NCI-H2081 (cell line): ENCODE measurements at places on chromosomes 13 and 19.
A peak's percentile ranks its signal among the peaks of the same experiment; 100 is the strongest.

DNA sequence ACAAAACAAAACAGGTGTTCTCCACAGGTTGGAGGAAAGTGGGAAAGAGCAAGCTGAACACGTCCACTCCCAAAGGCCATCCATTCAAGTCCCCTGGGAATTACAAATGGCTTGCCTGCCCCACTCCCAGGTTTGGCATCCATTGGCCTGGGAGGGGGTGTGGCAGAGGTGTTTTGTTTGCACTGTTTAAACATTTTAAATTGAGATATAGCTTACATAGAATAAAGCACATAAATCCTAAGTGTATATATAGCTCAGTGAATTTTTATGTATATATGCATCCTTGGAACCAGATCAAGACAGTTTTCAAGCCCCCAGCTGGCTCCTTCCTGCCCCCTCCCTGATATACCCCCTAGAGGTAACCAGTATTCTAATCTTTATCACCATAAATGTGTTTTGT, 12.7 kb downstream of the SLC25A42 start:
- DNase-seq, result no peak

DNA sequence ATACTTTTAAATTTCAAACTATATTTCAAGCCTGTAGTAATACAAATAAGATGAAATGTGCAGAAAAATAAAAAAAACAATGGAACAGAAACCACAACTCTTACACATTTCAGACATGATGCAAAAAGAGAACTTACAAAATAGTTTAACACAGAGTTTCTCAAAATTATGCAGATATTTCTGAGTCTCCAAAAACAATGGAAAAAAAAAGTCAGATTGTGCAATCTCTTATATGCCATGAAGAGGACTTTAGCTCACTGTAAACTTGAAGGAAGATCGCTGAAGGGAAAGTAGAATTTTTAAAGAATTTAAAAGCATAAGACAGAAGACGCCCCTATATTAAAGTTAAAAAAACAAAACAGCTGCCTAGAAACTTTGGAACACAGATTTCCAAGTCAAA, 20.4 kb downstream of the ZNF708 start:
- DNase-seq, result no peak

GRCh38 chr13:93977986-93978385, 501.5 kb downstream of the DCT start:
- no peak for DNase-seq

- no peak for DNase-seq
These were observed 72.4 kb downstream of the KDM4B start for GRCh38 chr19:5041168-5041912.

- no peak for DNase-seq
These were observed 132.5 kb upstream of the ZNF91 start for GRCh38 chr19:23527797-23528196.

DNA sequence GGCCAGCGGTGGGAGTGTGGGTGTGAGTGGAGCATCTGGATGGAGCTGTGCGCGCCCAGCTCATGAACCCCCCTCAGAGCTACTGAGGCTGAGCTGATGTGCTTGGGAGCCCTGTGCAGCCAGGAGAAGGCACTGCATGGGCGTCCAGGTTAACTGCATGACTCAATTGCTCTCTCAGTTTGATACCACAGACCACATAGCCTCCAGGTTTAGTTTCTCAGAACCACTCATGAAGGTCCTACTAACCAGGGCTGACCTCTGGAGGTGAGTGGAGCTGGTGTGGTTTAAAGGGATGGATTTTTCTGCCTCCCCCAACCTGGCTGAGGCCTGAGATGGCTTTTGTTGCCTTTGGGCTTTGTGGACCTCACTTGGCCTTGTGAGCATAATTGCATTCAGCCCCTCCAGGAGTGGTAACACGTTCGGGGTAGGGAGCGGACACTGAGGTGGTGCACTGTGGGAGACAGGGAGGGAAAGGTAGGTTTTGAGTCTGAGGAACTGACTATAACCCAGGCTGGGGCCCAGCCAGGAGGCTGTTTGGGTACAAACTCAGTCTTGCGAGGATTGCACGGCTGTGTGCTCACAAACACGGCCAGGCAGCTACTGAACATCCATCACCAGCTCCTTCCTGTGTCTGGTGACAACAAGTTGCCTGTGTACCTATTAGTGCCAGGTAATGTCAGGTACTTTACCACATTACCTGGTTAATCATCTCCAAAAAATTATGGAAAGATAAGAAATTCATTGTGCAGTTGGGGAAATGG, 97.5 kb downstream of the RGCC start:
- no peak for DNase-seq

DNA sequence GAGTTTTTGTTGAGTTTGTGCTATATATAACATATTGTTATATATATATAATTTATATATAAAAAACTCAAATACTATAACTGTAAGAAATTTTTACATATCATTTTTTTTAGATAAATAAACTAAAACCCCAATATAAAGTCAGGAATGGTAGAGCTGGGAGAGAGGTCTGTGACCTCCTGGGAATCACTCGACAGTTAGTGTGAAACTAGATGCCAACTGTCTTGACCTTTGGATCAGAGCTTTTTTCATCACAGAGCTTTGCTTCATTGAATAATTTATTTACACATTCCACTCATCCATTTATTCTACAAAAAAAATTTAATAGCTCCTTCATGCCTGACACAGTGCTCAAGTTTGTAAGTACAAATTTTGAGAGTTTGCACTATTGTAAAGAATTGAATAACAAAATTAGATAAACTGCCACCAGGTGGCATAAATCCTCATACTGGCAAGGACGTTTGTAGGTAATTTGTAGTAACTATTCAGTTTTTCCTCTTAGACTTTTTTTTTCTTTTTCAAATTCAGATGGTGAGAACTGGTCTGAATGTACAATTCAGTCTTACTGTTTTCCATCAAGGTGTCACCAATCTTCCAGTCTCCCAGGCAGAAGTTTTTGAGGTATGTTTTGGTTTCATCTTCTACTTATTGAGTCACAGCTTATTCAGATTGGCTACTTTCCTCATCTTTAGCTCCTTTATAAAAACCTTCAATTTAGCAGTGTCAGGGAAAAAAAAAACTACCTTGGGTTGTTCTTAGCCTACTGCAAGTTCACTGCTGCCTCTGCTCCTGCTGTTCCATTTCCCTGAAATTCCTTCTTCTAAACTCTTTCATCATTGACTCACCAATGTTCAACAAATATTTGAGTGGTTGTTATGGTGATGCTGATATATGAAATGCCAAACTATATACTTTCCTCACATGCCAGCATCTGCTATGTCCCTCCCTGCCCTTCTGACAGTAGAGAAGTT, 28.7 kb downstream of the LACC1 start:
- peak; percentile 51 for DNase-seq

GRCh38 chr13:94713561-94714182, 1.3 kb upstream of the SOX21 start:
- DNase-seq, result no peak

- no peak for DNase-seq
These were observed 3.1 kb downstream of the RANBP3 start for GRCh38 chr19:5974721-5975387.

DNA sequence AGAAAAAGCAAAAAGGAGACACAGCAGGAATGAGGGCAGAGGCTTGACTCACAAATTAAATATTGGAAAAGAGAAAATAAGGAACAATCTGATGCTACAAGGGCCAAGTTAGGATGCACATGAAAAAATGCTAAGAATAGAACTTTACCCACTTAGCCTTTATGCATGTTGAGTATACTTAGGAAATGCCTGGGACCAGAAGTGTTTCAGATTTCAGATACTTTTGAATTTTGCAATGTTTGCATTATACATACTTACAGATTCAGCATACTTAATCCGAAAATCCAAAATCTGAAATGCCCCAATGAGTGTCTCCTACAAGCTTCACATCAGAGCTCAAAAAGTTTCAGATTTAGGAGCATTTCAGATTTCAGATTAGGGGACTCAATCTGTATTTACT, 262.3 kb downstream of the ABCC4 start:
- DNase-seq, result no peak

DNA sequence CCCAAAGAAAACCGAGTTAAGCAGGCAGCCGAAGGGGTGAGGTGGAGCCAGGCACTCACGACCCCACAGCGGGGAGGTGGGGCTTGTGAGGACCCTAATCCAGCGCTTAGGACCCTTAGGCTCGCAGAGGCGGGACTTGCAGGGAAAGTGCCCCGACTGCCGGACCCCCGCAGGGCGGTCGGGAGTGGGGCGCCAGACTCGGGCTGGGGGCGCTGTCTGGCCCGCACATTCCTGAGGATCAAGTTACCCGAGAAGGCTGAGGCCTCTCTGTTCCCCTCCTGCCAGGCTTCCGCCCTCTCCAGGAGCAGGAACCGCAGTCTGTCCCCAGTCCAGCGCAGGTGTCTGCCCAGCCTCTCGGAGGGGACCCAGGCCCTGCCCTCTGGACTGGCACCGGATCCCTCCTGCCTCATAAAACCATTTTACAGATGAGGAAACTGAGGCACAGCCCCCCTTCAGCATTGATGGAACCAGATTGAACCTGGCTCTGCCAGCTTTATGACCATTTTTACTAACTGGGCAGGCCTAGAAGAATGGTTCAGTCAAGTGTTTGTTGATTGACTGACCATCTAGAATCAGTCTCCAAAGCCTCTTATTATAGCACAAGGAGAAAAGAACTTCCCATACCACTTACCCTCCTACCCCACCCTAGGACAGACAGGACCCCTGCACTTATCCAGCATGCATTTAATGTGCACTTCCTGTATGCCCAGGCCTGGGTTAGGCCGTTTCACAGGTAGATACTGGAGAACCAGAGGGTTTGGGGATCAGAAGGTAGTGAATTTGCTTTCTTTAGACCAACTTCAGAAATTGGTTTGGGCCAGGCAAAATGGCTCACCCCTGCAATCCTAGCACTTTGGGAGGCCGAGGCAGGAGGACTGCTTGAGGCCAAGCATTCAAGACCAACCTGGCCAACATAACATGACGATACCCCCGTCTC, 6.7 kb upstream of the JUND start:
- no peak for DNase-seq

GRCh38 chr13:47337781-47338507, 441.1 kb upstream of the HTR2A start:
- no peak for DNase-seq

DNA sequence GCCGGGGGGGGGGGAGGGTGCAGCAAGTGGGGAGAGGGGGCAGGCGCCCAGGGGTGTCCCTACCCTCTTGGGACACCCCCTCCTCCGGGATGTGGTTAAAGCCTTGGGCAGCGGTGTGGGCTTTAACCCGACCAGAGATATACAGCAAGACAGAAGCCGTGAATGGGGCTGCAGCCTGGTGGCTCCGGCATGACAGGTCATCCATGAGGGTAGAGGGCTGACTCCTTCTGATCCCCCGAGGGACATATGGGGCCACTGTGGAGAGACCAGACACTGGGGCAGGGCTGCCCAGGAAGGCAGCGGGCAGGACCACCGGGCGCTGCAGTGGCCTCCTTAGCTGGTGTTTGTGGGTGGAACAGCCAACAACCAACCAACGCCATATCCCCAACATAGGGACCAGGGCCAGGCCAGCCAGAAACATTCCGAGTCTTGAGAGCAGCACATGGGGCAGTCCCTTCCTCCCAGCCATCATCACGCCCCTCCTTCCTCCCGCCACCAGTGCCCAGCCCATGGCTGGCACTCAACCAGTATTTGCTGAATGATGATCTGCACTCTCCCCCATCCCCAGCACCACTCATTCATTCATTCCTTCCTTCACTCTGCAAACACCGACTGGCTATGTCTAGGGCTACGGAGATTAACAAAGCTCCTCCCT, 18.2 kb downstream of the ELAVL1 start:
- no peak for DNase-seq

GRCh38 chr13:33033051-33033812, 17.0 kb downstream of the KL start:
- no peak for DNase-seq

GRCh38 chr19:13885826-13886365, 9.0 kb downstream of the NANOS3 start:
- DNase-seq, result no peak

GRCh38 chr13:26978081-26978860, 193.3 kb downstream of the USP12 start:
- DNase-seq, result no peak

DNA sequence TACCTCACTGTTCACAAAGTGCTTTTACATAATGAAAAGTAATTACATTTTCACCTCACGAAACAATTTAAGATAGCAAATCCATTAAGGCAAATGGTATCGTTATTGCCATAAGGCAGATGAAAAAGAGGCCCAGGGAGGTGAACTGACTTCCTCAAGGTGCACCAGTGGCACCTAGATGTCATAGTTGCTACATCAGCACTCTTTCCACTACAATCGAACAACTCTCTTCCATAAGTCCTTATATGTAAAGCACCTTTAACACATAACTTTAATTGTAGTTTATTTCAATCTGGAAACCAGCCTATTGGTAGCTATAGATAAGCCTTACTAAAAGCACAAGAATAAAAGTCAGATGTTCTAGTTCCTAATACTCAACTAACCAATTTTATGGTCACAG, 35.1 kb downstream of the XPO4 start:
- no peak for DNase-seq

GRCh38 chr13:44769686-44770085, 193.6 kb upstream of the TSC22D1 start:
- DNase-seq, result no peak

DNA sequence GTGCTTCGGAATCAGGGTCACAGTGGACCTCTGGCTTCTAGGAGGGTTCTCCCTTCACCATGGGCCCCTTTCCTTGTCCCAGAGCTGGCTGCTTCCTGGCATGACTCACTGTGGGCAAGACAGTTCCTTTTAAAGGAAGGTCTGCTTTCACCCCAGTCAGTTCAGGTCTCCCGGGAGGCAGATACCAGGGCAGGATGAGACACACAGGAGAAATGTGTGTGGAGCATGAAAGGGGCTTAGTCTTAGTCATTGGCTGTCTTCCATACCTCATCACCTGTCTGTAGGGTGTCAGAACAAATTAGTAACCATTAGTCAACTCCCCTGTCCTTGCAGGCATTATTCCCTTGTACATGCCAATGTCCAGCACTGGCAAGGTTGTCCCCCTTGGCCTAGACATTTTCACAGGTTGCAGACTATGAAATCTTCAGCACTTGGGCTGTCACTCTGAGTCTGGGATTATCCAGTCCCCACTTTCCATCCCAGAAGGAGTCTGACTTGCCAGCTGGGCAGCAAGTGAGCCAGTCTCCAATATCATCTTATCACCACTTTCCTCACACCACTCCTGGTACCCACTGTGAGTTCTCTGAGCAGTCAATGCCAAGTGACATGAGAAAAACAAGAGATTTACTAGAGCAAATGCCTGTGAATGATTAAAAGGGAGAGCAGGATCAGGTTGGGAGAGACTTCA, 76.8 kb upstream of the MEDAG start:
- DNase-seq, result no peak

DNA sequence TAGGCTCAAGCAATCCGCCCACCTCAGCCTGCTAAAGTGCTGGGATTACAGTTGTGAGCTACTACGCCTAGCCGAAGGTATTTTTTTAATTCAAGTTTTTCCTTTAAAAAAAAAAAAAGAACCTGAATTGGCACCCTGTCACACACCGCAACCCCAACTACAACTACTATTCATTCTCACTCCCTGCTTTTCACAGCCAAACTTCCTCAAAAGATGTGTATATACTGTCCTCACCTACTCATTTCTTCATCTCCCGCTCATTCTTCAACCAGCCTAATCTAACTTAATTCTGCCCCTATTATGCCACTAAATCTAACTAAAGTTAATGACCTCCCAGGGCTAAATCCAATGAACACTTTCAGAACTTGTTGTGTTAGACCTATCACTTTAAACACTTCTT, 12.7 kb upstream of the WBP4 start:
- no peak for DNase-seq

GRCh38 chr13:75352641-75353327, 129.2 kb downstream of the TBC1D4 start:
- no peak for DNase-seq
